ENCODE measurements at places on chromosomes 7 and 10.

DNA sequence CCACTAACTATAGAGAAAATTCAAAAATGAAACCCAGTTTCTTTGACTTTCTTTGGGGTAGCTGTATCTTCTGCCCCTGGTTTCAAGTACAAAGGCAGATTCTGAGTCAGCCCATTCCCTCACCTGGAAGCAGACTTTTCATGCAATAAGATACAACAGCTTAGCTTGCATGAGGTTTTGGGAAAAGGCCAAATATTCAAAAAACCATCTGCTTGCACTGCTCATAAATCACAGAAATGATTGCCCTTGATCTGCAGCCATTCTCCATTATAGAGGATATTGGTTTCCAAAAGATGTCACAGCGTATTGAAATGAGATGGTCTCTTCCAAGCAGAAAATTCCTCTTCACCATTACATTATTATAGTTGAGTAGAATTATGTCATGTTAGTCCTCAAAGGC, 354.0 kb downstream of the PHF14 start:
- DNase-seq: no peak

- no peak for DNase-seq
These were observed 161.1 kb downstream of the RPS24 start for GRCh38 chr10:78194539-78195402.

GRCh38 chr10:32337350-32337749, 9.6 kb downstream of the EPC1 start:
- no peak for DNase-seq

DNA sequence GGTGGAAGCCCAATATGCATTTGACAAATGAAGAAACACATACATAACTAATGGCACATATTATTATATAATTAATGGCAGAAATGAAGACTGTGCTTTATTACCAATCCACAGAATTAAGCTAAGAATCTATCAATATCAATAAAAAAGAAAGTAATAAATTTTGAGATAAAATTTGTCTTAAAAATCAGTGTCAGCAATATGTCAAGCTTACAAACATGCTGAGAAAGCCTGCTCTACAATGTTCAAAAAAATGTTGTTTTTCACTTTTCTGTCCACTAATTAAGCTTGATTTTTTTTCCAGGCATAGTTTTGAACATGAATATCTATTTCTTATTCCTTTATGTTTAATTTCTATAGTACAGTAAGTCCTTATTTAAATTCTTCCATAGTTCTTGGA, 721.0 kb upstream of the LRRTM3 start:
- no peak for DNase-seq

DNA sequence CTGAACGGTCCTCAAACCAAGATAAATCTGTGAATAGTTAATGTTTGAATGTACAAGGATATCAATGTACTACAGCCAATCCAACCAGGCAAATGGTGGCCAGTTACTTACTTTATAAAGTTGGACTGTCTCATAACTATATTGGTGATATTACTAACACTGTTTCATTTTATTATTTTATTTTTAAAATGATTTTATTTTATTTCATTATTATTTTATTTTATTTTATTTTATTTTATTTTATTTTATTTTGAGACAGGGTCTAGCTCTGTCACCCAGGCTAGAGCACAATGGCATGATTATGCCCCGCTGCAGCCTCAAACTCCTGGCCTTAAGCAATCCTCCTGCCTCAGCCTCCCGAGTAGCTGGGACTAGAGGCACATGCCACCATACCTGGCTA, 6.8 kb downstream of the IL15RA start:
- no peak for DNase-seq

GRCh38 chr10:35442592-35442991, 106.3 kb downstream of the CCNY start:
- DNase-seq: no peak

DNA sequence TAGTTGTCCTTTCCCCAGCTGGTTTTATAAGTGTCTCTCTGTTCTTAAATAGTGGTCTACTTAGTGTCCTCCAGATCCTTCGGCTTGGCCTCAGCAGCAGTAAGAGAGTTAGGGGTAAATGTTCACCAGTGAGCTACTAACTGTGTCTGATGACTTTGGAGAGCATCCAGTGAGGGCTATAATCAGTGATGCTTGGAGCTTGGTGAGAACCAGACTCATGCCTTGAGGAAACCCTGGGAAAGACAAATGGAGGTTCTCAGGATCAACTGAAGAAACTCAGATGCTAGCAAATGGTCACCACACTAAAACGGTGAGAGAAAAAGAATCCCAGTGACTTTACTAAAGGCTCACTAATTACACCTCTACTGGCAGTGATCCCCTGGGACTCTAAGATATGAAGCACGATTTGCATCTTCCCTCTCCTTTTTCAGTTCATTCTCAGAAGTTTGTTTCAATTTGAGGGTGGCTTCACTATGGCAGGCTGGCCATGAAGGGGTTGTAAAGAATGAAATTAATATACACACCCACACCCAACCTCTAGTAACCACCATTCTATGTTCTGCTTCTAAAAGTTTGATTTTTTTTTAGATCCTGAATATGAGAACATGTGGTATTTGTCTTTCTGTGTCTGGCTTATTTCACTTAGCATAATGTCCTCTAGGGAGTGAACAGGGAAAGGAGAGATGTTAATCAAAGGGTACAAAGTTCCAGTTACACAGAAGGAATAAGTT, 177.9 kb downstream of the PDE1C start:
- no peak for DNase-seq

DNA sequence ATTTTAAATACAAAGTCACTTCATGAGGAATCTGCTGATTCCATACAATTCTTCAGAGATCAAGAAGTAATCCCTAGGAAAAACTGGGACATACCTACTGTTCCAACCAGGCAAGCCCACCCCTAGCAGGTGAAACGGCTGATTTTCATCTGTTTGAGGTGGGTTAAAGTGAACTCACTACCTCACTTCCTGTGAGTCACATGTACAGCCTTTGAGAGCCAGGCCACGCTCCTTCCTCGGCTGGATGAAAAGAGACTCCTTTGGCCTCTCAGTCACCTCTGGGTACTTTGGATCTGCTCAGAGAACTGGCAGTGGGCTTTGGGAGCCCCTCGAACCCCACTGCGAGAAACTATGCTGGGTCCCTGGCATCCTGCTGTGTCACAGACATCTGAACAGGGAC, 68.2 kb downstream of the CHST15 start:
- DNase-seq: no peak

DNA sequence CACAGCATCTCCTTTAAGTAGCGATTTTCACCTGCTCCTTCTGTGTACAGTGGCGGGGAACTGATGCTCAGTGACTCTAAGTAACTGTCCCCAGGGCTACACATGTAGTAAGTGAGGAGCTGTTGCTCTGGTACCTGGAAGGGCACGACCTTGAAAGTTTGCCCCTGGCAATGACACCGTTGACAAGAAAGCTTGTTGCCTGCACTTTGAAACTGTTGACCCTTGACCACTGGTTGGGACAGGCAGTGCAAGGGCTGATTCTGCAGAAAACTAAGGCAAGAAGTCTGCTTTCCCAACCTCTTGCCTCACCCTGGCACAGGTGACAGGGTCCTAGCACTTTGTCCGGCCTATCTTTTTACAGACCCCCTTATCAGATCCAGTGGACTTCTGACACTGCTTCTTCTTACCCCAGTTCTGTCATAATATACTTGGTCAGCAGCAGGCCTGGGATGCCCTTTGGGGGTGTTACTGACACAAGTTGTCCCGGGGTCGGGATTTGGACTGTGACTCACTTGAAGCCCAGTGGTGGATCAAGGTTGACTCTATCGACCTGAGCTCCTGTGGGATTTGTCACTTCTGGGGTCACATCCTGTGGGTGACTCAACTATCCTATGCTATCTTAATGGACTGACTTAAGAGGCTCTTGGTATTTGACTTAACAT, 5.8 kb downstream of the ACSL5 start:
- DNase-seq: peak; percentile 7

DNA sequence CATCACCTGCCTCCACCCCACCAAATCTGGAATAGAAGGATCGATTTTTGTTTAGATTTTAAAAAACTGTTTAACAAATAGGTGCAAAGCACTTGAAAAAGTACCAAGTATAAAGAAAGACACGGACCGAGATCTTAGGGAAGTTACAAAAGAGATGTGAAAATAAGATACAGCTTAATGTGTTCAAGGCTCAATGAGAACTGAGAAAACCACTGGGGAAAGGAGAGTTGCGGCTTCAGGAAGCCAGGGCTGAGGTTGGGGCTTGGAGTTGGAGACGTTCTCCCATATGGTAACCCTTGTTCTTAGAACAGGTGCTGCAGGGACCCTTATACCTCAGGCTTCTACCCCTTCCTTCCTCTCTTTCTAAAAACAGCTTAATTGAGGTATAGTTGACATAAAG, 140.2 kb downstream of the FANK1 start:
- DNase-seq: no peak

DNA sequence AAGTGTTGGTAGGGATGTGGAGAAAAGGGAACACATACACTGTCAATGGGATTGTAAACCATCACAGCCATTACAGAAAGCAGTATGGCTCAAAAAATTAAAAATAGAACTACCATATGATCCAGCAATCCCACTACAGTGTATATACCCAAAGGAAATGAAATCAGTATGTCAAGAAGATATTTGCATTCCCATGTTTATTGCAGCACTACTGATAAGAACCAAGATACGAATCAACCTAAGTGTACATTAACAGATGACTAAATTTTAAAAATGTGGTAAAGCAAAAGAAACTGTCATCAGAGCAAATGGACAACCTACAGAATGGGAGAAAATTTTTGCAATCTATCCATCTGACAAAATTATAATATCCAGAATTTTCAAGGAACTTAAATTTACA, 290.4 kb downstream of the IPMK start:
- no peak for DNase-seq

DNA sequence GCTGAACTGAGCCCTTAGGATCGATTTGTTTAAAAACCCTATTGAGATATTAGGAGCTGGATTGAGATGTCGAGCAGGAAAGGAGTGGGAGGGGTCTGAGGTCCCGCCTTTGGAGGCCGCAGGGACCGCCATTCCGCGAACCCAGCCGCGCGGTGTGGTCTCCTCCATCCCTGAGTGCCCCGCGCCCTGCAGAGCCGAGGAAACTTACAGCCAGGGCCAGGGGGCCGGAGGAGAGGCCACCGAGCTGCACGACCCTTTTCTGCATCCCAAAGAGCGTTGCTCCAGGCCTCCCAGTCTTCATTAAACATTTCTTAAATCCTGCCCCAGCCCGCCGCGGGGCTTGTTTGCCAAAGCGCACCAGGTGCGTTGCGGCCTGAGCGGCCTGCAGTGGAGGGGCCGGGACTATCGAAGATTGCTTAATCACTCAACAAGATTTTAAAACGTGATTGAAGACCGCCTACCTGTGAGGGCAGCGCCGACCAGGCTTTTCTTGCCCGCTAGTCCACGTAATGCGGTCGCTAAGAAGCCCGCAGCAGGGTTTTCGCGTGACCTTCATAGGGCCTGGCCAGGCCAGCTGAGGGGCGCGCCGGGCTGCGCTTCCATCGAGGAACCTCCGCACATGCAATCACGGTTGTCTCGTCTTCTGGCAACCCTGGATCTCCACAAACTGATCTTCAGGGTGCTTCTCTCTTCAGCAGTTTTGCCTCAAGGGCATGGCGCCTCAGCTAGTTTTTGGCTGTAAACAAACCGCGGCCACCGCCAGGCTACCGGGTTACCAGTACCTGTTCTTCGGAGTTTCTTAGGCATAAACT, 2.0 kb upstream of the CTBP2 start:
- DNase-seq: no peak

DNA sequence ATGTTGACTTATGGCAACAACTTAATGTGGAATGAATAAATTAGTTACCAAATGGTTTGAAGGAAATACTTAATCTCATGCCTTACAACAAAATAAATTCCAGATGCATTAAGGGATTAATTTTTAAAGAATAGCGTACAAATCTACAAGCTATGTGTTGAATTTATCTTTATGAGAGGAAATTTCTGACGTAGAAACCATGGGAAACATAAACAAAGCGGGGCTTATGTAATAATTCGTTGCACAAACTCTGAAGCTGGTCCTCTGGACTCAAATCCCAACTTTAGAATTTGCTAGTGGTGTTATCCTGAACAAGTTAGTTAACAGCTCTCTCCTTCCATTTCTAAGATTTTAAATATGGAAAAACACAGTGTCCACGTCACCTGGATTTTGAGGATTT, 137.4 kb upstream of the CALCR start:
- DNase-seq: no peak

DNA sequence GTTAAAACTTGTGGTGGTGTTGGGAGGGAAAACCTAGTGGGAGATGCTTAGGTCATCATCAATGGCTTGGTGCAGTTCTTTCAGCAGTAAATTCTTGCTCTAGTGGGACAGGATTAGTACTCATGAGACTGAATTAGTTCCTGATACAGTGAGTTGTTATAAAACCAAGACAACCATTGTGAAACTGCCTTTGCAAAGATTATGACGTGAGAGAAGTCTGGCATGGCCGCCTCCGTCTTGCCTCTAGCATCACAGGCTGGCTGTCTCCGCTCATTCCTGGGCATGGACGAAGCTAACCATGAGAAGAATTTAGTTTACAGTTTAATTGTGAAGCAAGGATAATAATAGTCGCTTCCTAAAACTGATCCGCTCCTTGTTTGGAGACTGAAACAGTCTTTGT, 186.4 kb downstream of the KIF20B start:
- DNase-seq: no peak

DNA sequence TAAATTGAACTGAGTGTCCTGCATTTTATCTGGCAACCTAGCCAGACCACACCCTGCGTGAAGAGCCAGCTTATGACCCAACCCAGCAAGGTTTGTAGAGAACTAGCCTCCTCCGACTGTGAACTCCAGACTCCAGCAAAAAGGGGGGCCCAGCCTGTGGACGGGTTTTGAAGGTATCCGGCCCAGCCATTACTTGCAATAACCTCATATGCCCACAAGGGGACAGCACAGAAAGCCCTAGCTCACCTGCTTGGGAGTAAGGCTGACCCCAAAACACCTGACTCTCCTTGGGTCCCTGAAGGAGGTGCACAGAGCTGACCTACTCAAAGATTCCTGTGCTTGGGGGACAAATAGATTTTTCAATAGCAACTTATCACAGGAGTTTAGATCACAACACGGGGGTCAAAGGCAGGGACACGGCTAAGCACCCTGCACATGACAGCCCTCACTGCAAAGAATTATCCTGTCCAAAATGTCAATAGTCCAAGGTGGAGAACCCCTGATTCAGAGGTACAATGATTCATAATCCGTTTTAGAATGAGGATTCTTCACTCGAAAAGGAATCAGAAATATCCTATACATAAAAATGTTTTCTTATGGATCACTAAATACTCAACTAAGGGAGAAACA, 4.6 kb downstream of the TRPV6 start:
- DNase-seq: no peak

GRCh38 chr7:119959811-119960210, 313.2 kb upstream of the KCND2 start:
- DNase-seq: no peak

- no peak for DNase-seq
These were observed 5.7 kb downstream of the SRRT start for GRCh38 chr7:100880645-100881044.

DNA sequence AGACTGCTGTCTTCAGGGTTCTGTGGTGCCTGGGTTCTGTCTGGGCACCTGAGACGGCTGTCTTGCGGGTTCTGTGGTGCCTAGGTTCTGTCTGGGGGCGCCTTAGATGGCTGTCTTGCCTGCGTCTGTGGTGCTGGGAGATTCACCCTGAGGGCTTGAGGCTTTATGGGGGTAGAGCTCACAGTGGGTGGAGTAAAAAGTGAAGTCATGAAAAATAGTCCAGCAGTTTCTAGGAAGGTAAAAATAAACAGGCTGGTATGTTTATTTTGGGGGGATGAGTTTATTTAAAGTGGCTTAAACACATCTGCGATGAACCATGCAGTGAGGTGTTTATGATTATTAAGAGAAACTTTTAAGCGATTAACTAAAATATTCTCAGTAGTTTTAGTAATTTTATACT, 64.2 kb downstream of the NKX6-2 start:
- no peak for DNase-seq

- peak; percentile 70 for DNase-seq
These were observed 70.0 kb upstream of the PCBD1 start for GRCh38 chr10:70958396-70958795.

Data from Caki2 (cell line).